Stimulated activated CD8-positive, alpha-beta memory T cell treated with anti-CD3 and anti-CD28 coated beads, Interleukin-7, amount 100 ng/mL, for 1 hour (primary cell): ENCODE measurements at places on chromosomes 3 and 15.

- DNase-seq: no peak
Measured at GRCh38 chr3:170992854-170993253, 33.7 kb downstream of the SLC2A2 start.

GRCh38 chr3:134407239-134407625, 33.0 kb upstream of the AMOTL2 start:
- no peak for DNase-seq

DNA sequence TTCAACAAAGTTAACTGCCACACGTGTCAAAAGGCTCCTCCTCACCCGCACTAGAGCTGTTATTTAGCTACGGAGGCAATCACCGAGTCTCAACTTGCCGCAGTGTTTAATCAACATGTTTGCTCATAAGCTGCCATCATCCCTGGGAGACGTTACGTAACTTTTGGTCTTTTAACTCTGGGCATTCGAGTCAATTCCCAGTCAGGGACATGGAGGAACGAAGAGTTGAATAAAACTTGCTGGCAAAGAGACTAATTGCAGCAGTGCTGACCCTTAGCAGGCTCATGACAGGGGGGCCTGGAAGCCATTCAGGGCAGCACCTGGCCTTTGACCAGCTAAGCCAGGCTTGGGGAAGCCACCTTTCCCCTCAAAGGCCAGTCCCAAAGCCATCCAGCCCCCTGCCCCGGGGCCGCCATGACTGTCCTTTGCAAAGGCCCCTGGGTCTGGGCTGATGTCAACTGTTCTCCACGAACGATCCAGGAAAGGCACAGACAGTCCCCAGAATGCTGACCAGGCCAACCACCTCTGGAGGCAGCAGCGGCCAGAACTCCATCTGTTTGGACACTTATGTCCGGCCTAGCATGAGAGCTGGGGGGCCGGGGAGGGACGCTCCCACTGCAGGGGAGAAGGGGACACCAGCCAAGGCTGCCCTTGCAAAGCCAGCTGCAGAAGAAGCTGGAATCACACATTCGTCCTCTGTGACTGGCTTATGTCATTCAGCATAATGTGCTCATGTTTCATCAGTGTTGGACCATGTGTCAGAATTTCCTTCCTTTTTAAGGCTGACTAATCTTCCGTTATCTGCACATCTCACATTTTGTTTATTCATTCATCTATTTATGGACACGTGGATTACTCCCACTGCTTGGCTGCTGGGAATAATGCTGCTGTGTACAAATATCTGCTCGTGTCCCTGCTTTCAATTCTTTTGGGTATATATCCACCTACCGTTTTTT, 43.7 kb downstream of the PCSK6 start:
- DNase-seq: no peak

- no peak for DNase-seq
Measured at GRCh38 chr15:51620122-51620521, 2.4 kb downstream of the DMXL2 start.
